AG08395 (cell line): ENCODE measurements at places on chromosomes 11 and 22.

DNA sequence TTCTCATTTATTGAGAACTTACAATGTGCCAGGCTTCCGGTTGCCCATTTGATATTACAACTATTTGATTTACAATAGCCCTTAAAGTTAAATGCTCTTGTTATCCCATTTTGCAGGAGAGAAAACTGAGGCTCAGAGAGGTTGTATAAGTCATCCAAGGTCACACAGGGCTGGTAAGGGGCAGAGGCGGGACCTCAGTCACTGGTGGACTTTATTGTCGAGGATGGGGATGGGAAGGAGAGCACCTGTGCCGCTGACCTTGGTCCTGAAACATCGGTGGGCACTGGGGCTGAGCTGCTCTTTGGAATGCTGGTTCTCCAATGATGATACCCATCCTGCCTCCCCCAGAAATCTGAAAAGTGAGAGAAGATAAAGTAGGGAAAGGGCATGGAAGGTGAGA lies 265.4 kb downstream of the MIAT start:
- DNase-seq = no peak

DNA sequence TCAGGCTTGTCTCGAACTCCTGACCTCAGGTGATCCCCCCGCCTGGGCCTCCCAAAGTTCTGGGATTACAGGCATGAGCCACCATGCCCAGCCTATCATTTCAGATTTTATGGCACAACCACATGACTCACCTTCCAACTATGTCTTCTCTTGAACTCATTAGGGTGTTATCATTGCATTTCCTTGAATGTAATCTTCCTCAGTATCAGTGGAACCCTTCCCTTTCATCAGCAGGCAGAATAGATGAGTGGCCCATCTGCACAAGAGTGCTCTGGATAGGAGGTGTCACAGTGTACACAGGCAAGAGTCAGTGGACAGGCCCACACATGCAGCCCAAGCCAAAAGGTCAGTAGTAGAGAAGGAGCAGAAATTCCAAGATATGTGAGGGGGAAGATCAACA lies 29.1 kb upstream of the AQP11 start:
- peak; percentile 45 for DNase-seq

DNA sequence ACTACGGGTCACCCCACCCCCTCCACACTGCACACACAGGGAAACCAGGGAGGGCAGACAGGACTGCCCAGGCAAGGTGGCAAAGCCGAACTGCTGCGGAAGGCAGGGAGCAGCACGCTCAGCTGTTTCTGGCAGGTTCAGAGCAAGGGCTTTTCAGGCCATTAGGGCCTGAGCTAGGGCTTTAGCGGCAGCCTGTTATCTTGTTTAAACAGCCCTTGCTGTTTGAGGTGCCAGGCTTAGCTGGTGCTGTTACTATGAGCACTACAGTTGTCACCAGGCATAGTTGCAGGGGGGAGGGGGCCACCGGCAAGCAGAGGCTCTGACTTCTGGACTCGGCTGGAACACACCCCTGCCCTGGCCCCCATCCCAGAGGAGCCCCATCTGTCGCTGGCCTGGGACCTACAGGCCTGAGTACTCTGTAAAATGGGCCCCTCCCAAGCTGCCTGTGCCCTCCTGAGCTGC lies 34.9 kb downstream of the RSPH14 start:
- no peak for DNase-seq

GRCh38 chr11:119874660-119875238 lies 145.7 kb upstream of the NECTIN1 start:
- no peak for DNase-seq

DNA sequence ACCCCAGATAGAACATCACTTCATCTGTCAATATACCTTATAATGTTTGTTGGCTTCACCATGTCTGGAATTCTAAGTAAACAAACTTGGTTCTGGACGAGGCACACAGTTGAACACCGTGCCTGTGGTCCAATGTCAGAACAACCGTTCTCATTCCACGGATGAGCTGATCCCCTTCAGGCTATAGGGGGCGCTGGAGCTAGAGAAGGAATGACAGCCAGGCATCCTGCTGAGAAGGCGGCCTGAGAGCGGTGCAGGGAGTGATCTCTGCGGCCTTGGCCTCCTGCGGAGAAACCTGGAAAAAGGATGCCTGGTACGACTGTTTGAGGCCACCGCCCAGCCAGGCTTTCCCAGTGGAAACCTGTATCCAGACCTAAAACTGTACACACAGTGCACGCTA lies 48.7 kb downstream of the FDX1 start:
- DNase-seq = no peak

- DNase-seq = no peak
Observed at GRCh38 chr11:47394322-47395222, 13.8 kb upstream of the SLC39A13 start.

- no peak for DNase-seq
Observed at GRCh38 chr11:894575-895201, 15.9 kb downstream of the CHID1 start.

DNA sequence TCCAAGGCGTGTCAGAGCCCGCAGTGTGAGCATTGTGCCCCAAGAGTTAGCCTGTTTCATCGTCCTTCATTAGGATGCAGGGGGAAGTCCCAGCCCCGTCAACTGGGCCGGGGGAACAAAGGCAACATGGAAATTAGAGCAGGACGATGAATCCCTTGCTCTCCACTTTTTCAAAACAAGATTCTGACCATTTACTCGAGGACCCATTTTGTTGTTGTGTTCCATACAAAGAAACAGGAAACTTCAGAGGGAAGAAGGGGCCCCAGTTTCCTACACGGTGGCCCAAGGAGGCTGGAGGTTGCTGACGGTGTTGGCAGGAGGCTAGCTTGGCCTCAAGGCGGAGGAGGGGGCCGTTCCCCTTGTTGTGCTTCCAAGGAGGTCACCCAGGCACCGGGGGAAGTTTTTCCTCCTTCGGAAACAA lies 44.0 kb upstream of the SLC1A2 start:
- no peak for DNase-seq

- DNase-seq = peak; percentile 87
Observed at GRCh38 chr11:114132944-114133394, 73.5 kb downstream of the ZBTB16 start.

DNA sequence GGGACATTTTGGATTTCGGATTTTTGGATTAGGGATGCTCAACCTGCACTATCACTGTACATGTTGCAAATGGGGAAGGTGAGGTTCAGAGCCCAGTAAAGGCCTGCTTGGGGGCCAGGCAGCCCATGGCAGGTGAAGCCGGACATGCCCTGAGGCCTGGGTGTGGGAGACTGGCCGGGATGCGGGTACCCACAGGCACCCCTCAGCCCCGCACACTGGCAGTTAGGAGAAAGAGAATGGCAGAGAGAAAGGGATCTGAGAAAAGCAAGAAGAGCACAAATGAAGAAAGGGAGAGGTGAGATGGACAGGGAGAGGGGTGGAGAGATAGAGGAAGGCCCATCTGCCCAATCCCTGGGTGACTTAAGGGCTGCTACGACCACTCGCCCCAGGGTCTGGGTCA lies 52.8 kb downstream of the SCGB1A1 start:
- no peak for DNase-seq

GRCh38 chr11:67415501-67416304 lies at the start of gene CARNS1:
TSS of gene CARNS1 (plus strand) at chr11:67415678. CDS start at chr11:67416200, 522 bp downstream.
- DNase-seq = no peak

DNA sequence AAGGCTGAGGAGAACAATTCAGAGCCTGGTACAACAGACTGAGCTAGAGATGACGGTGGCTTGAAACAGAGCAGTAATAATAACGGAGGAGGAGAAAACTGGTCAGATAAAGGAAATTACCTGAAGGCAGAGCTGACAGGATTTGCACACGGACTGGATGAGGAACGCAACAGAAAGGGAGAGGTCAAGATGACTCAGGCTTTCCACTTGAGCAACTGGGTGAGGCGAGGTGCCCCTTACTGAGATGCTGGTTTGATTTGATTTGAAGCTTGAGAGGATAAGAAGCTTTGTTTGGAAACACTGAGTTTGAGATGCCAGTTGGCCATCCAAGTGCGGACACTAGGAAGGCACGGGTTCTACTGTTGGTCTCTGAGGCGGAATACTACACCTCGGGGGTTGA lies 35.4 kb upstream of the NRIP3 start:
- DNase-seq = no peak

- DNase-seq = no peak
Observed at GRCh38 chr11:87295237-87295636, 257.5 kb downstream of the TMEM135 start.

- DNase-seq = peak; percentile 31
Observed at GRCh38 chr22:21832291-21833290, 34.9 kb downstream of the MAPK1 start.

DNA sequence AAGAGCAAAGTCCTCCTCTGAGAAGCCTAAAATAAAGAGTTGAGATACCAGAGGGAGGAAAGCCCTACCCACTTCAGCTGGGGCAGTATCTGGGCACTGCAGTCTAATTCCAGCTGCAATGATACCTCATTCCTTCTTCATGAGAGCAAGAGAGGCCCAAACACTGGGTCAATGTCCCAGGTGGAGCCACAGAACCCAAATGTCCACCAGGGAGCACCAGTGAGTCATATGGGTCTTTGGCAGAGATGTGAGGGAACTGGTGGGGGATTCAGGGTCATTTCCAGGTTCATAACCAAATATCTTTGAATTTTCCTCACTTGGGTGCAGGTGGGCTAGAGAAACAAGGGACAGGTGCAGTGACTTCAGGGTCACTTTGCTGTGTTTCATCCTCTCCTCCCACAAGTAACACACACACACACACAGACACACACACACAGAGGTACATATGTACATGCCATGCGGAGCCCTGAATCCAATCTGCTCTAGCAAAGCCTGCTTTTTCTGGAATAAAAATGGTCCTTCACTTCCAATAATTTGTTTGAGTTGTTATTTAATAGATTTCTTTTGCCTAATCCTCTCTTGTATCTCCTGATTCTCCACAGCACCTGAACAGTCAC lies 585.4 kb downstream of the SOX6 start:
- peak; percentile 35 for DNase-seq

- no peak for DNase-seq
Observed at GRCh38 chr11:73159297-73159696, 17.2 kb upstream of the FCHSD2 start.

- peak; percentile 43 for DNase-seq
Observed at GRCh38 chr11:58900479-58901420, 38.5 kb upstream of the GLYATL1 start.

DNA sequence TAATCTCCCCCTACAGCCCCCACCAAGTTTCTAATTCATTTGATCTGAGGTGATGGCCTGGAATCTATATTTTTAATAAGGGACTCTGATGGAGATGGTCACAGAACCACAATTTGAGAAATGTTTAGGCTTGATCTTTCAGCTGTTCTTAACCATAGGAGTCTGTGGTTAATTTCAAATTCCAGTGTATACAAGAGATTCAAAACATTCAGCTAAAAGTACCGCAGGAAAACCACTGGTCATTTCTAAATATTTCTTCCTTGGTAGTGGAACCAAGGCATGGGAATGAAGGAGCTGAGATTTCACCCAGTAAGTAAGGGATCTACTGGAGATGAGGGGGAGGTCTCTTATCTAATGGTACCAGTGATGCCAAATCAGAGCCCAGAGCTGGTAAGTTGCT lies 18.3 kb upstream of the GALNT18 start:
- DNase-seq = no peak
